Neural progenitor cell (in vitro differentiated cells): ENCODE measurements at places on chromosomes 12 and 14. TPM values are rescaled to one million over a fixed set of nuclear protein-coding genes. Genes with fewer than 3 reads are reported as not detected.

DNA sequence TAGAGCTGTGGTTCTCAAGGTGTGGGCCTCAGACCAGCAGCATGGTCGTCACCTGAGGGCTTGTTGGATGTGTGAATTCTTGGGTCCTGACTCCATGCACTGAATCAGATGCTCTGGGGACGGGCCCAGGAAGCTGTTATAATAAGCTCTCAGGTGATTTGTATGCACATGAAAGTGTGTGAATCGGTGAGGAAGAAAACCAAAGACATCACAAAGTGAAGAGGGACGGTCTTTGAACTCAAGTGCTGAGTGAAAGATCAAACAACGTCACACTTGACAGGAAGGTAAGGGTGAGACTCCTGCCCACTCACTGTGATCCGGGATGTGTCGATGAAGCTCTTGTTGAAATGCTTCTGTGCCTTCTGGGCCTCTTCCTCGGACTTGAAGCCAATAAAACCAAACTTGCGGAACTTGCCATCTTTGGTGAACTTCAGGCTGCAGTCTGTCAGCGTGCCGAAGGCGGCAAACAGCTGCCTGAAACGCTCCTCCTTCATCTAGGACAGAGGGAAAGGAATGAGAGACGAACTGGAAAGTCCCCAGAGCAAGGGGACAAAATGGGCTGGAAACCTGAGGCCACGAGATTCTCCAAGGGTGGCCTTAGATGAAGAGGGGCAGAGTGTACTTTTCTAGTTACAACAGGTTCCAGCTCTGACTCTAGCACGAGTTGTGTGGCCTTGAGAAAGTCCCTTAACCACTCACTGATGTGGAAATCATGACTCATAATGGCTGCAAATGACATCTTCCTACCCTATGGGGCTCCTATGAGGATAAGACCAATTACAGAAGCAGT is 4.0 kb downstream of the RBM19 start:
- no peak overlapping the region for H3K27ac ChIP-seq
- DNase-seq, result no peak
- peaks cover 9% of the 10 kb centered on the region for H3K4me1 ChIP-seq
- no peaks in the 10 kb centered on the region for H3K36me3 ChIP-seq
- H3K27me3 ChIP-seq, result peaks cover 7% of the 10 kb centered on the region
- no peak overlapping the region for H3K4me3 ChIP-seq

DNA sequence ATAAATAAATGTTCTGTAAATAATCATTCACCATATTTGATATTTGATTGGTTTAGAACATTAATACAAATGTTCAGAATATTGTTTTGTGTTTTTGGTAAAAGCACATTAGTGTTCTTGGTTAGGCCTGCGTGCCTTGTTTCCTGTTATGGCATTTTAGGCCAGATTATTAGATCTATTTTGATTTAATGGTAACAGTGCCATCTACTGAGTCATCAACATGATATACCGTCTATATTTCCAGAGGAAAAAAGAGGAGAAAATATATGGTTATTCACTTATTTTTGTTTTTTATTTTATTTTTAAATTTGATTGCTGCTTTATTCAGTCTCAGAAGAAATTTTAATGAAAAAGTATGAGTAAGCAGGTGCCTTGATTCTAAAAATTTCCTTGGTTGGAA is 60.3 kb downstream of the GPHN start:
- peaks cover 8% of the 10 kb centered on the region for H3K4me1 ChIP-seq
- H3K27me3 ChIP-seq, result no peaks in the 10 kb centered on the region
- no peak overlapping the region for H3K4me3 ChIP-seq
- no peaks in the 10 kb centered on the region for H3K36me3 ChIP-seq
- DNase-seq, result no peak

- H3K27ac ChIP-seq, result no peak overlapping the region
- no peaks in the 10 kb centered on the region for H3K4me1 ChIP-seq
- DNase-seq, result no peak
- no peaks in the 10 kb centered on the region for H3K27me3 ChIP-seq
Observed at GRCh38 chr14:102239231-102239630, 65.7 kb downstream of the MOK start.

- H3K36me3 ChIP-seq, result no peaks in the 10 kb centered on the region
- no peak for DNase-seq
- no peak overlapping the region for H3K4me3 ChIP-seq
Observed at GRCh38 chr12:48972952-48973483, 1.5 kb upstream of the WNT10B start.

- peaks cover 25% of the 10 kb centered on the region for H3K4me1 ChIP-seq
- H3K27ac ChIP-seq, result no peak overlapping the region
- H3K4me3 ChIP-seq, result no peak overlapping the region
- no peaks in the 10 kb centered on the region for H3K36me3 ChIP-seq
- DNase-seq, result no peak
Observed at GRCh38 chr14:30085943-30086342, 158.3 kb upstream of the PRKD1 start.

DNA sequence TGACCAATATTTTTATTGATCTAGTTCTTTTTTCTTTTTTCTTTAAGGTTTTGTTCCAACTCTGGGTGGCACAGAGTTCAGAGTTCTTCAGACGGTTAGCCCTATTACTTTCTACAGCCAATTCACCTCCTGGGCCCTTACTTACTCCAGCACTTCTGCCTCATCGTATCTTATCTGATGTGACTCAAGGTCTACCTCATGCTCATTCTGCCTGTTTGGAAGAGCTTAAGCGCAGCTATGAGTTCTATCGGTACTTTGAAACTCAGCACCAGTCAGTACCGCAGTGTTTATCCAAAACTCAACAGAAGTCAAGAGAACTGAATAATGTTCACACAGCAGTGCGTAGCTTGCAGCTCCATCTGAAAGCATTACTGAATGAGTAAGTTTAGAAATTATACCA is 64.7 kb downstream of the VEZT start:
- H3K36me3 ChIP-seq, result peaks cover 15% of the 10 kb centered on the region
- no peak for DNase-seq
- no peak overlapping the region for H3K27ac ChIP-seq
- no peak overlapping the region for H3K4me3 ChIP-seq
- no peaks in the 10 kb centered on the region for H3K27me3 ChIP-seq

- H3K4me1 ChIP-seq, result peaks cover 16% of the 10 kb centered on the region
- no peak for DNase-seq
- no peak overlapping the region for H3K27ac ChIP-seq
- no peak overlapping the region for H3K4me3 ChIP-seq
- no peaks in the 10 kb centered on the region for H3K27me3 ChIP-seq
- no peaks in the 10 kb centered on the region for H3K36me3 ChIP-seq
Observed at GRCh38 chr12:59076622-59077021, 156.3 kb upstream of the LRIG3 start.

- no peak overlapping the region for H3K4me3 ChIP-seq
- H3K27me3 ChIP-seq, result no peaks in the 10 kb centered on the region
- no peaks in the 10 kb centered on the region for H3K4me1 ChIP-seq
- no peaks in the 10 kb centered on the region for H3K36me3 ChIP-seq
- no peak overlapping the region for H3K27ac ChIP-seq
Observed at GRCh38 chr14:52043690-52044089, 25.2 kb downstream of the NID2 start.

GRCh38 chr12:28844718-28845117 is 304.4 kb upstream of the FAR2 start:
- no peaks in the 10 kb centered on the region for H3K36me3 ChIP-seq
- H3K4me1 ChIP-seq, result no peaks in the 10 kb centered on the region
- H3K27me3 ChIP-seq, result no peaks in the 10 kb centered on the region
- no peak for DNase-seq
- no peak overlapping the region for H3K4me3 ChIP-seq

- H3K4me1 ChIP-seq, result no peaks in the 10 kb centered on the region
- no peak overlapping the region for H3K27ac ChIP-seq
- no peaks in the 10 kb centered on the region for H3K36me3 ChIP-seq
- H3K27me3 ChIP-seq, result peaks cover 100% of the 10 kb centered on the region
Observed at GRCh38 chr12:54047964-54048303, 5.7 kb upstream of the HOXC4 start.

DNA sequence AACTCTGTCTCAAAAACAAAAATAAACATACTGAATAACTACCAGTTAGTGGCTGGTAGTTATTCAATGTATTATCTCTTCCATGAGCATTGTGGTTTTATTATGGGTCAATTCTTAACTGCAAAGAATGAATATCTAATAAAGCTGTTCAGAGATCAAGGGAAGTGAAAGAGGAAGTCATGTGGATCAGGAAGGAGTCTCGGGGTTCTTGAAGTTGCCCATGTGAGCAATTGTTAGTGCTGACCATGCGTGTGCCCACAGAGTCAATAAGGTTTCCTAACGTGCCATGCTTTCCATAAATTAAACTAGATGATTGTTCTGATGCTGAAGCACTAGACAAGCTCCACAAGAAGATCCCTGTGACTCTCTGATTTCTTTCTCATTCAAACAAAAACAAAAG is 136.5 kb upstream of the CPSF6 start:
- peaks cover 26% of the 10 kb centered on the region for H3K4me1 ChIP-seq
- no peaks in the 10 kb centered on the region for H3K36me3 ChIP-seq
- DNase-seq, result no peak
- H3K27me3 ChIP-seq, result no peaks in the 10 kb centered on the region

DNA sequence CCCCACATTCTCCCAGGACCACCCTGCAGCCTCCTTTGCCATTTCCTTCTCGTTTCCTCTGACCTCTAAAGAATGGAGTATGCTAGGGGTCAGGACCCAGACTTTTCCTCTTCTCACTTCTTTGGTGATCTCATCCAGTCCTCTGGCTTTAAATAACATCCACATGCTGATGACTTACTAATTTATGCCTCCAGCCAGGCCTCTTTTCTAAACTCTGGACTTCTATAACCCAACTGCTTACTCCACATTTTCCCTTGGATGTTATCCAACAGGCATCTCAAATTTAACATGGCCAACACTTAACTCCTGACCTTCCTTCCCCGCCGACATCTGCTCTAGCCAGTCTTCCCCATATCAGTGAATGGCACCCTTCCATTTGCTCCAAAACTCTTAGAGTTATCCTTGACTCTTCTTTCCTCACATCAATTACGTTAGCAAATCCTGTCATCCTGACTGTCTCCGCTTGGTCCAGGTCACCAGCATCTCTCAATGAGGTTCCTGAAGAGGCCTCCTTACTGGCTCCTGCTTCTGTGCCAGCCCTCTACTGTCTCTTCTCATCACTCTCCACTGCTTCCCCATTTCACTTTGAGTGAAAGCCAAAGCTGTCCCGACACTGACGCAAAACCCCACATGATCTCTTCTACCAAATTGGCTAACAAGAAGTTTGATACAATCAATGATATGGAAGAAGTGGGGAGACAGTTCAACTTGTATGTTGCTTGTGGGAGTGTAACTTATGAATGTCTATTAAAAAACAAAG is 42.7 kb downstream of the TMBIM6 start:
- peaks cover 7% of the 10 kb centered on the region for H3K27me3 ChIP-seq
- H3K4me3 ChIP-seq, result no peak overlapping the region
- no peaks in the 10 kb centered on the region for H3K4me1 ChIP-seq
- DNase-seq, result no peak

GRCh38 chr12:16526693-16527092 is 79.3 kb downstream of the LMO3 start:
- DNase-seq, result no peak
- no peaks in the 10 kb centered on the region for H3K4me1 ChIP-seq
- no peaks in the 10 kb centered on the region for H3K36me3 ChIP-seq
- no peaks in the 10 kb centered on the region for H3K27me3 ChIP-seq
- H3K27ac ChIP-seq, result no peak overlapping the region
- H3K4me3 ChIP-seq, result no peak overlapping the region

- H3K4me3 ChIP-seq, result no peak overlapping the region
- no peak for DNase-seq
- no peaks in the 10 kb centered on the region for H3K36me3 ChIP-seq
- H3K27ac ChIP-seq, result no peak overlapping the region
Observed at GRCh38 chr12:3748620-3749019, 4.3 kb downstream of the CRACR2A start.

DNA sequence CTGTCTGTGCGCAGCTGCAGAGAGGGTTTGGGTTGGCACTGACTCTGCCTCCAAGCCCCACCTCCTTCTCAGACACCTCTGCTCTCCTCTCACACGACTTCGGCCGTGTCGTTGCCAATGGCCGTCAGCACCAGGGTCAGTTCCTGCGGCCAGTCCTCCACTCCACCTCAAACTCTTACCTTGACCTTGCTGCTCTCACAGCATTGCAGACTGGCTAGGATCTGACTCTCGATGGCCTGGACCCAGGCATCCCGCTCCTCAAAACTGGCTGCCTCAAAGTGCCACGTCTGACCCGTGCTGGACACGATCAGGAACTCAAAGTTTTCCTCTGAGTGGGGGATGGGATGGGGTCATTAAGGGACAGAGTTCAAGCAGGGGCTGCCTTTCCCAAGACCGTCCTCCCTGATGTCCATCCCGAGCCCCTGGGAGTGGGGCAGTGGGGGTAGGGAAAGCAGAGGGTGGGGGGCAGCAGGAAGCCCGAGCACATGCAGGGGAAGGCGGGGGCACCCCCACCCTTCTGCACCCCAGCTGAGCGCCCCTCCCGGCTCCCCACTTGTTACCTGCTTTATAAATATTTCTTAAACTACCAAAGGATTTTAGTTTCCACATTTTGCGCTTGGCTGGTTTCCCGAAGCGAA is 10.7 kb downstream of the AGAP2 start:
- no peak overlapping the region for H3K4me3 ChIP-seq
- peak; percentile 24 for DNase-seq
- peaks cover 100% of the 10 kb centered on the region for H3K27me3 ChIP-seq

DNA sequence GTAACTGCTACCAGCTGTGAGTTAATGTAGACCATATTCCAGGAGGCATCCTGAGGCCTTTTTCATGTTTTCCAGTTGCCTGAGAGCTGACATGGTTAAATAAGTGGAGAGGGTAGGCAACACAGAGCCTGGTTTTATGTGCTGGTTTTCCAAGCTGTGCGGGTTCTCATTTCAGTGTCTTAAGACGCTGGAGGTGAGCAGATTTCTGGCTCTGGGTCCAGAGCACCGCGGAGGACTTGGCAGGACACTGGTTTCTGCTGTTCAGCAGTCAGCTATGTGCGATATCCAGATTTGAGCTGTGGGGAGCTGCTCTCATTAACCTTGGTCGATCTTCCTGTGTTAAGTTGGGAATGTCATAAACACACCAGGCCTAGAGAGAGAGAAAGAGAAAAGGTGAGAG is 680.8 kb downstream of the BCL11B start:
- no peak overlapping the region for H3K27ac ChIP-seq
- H3K27me3 ChIP-seq, result no peaks in the 10 kb centered on the region
- H3K4me3 ChIP-seq, result no peak overlapping the region
- H3K4me1 ChIP-seq, result peaks cover 26% of the 10 kb centered on the region
- no peaks in the 10 kb centered on the region for H3K36me3 ChIP-seq

GRCh38 chr14:103393676-103394626 is 8.7 kb downstream of the MARK3 start:
- H3K36me3 ChIP-seq, result no peaks in the 10 kb centered on the region
- peaks cover 16% of the 10 kb centered on the region for H3K4me1 ChIP-seq
- no peak overlapping the region for H3K27ac ChIP-seq
- no peaks in the 10 kb centered on the region for H3K27me3 ChIP-seq
- H3K4me3 ChIP-seq, result no peak overlapping the region
- peak; percentile 38 for DNase-seq

GRCh38 chr12:21144309-21144708 is 13.3 kb downstream of the SLCO1B1 start:
- H3K27me3 ChIP-seq, result no peaks in the 10 kb centered on the region
- no peak for DNase-seq
- H3K4me1 ChIP-seq, result no peaks in the 10 kb centered on the region
- H3K27ac ChIP-seq, result no peak overlapping the region
- H3K4me3 ChIP-seq, result no peak overlapping the region

GRCh38 chr14:89025561-89026236 is 201.2 kb downstream of the TTC8 start:
- H3K4me3 ChIP-seq, result no peak overlapping the region
- H3K36me3 ChIP-seq, result no peaks in the 10 kb centered on the region
- H3K27ac ChIP-seq, result no peak overlapping the region
- no peak for DNase-seq

The ADAM21 gene
- 0.12 and 0.80 TPM in 2 replicates for total RNA-seq

The TAS2R9 gene
- not detected in 2 replicates for total RNA-seq

The AICDA gene
- total RNA-seq, result not detected in 2 replicates

The FZD10 gene
- 0.11 and 0.81 TPM in 2 replicates for total RNA-seq

The ARHGAP9 gene
- total RNA-seq, result 0.62 TPM in 1 of 2 replicates, not detected in the other

The CDK17 gene
- total RNA-seq, result 57.0 and 61.2 TPM in 2 replicates
